GM20000 (cell line): ENCODE measurements at places on chromosomes 13 and 19.

GRCh38 chr13:65453982-65454381 is 1776.2 kb downstream of the PCDH9 start:
- no peak for DNase-seq

- no peak for DNase-seq
Observed at GRCh38 chr13:28794396-28794795, 25.7 kb upstream of the MTUS2 start.

- no peak for DNase-seq
Observed at GRCh38 chr13:23433171-23434153, at the start of gene SACS. SACS (minus strand) TSS chr13:23433702; CDS start chr13:23411239, 22,463 bp downstream.

- DNase-seq = no peak
Observed at GRCh38 chr19:2291185-2291751, 9.3 kb upstream of the PEAK3 start.

- no peak for DNase-seq
Observed at GRCh38 chr13:44565881-44566280, 10.2 kb downstream of the TSC22D1 start.

- no peak for DNase-seq
Observed at GRCh38 chr19:17625980-17626379, 62.2 kb downstream of the UNC13A start.

DNA sequence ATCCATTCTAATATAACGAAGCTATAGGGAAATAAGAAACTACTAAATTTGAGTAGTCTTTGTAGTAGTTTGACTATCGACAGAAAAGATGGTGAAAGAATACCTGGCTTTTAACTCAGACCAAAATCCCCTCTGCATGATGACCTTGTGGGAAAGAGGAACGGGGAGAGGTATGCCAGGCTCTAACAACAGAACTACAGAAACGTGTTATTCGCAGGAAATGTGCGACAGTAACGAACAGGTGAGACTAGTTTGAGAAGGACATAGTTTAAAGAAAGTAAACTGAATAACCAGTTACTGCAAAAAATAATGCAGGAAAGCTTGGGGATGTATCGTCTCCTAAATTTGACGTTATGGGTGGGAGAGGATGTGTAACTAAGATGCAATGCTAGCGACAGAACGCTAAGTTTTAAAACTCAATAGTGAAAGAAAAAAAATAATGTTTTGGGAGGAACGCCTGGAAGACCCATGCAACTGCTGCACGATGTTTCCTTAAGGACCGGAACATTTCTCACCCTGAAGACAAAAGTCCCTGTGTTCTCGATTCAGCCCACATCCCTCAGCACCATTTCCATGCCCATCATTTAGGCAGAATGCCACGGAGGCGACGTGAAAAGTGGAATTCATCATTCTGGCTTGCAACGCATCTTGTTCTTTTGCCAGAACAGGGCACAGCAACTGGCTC is 1.6 kb upstream of the RAP2A start:
- no peak for DNase-seq

- DNase-seq = no peak
Observed at GRCh38 chr19:38974624-38975213, 823 bp downstream of the FBXO17 start.

DNA sequence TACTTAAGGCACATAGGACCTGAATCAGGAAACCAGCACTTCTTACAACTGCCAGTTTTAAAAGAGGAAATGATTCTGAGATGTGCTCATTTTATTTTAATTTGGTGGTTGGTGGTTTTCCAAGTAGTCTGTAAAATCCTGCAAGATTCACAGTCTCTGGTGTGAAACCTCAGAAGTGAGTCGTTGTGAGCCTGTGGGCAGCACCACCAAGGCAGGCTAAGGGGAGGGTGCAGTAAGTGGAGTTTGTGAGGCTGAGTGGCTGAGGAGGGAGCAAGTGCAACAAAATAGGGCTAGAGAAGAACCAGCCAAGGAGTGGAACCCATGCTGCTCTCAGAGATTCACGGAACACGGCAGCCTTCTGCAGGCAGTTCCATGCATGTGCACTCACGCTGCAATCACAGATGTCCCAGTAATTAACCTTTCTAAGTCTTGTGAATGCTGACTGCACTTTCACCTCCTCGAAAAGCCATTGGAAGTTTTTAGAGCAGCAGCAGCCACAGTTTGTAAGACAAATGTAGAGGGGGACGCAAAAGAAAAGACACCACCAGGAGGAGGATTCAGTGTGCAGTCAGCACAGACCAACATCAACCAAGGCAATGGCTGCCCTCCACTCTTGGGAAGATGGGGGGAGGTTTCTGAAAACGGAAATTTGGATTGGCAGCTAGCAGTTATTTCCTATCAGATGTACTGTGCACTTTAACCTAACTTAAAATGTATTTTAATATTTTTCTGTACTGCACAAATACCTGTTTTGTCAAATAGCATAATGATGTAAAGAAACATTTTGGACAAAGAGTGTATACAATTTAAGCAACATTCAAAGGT is 44.9 kb downstream of the ESD start:
- DNase-seq = peak; percentile 35

GRCh38 chr13:106518512-106518911 is 16.9 kb downstream of the EFNB2 start:
- no peak for DNase-seq

- no peak for DNase-seq
Observed at GRCh38 chr13:100128373-100128772, 39.5 kb downstream of the PCCA start.

- no peak for DNase-seq
Observed at GRCh38 chr13:63882052-63882451, 2466.4 kb upstream of the PCDH20 start.

DNA sequence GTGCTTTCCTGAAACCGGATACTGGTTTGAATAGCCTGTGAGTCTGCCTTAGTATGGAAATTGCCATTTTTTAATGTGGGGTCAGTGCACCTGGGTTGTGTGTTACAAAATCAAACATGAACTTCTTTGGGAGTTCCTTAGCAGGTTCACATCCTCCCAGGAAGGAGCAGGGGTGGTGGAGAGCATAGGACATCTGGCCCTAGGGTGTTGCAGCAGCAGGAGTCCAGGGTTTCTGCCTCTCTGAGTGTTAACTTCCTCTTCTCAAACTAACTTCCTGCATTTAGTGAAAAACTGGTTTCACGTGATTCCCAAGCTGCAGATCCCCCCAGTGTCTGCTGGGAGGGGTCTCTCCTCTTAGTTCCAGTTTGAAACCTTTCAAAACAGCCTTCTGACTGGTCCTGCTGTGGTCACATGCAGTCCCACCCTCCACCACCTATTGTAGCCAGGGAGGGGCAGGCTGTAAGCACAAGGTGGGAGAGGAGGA is 7.2 kb downstream of the RNASEH2B start:
- peak; percentile 13 for DNase-seq

- DNase-seq = no peak
Observed at GRCh38 chr19:3020321-3020960, 8.6 kb downstream of the TLE2 start.

GRCh38 chr19:55474269-55475265 is 1.9 kb upstream of the ZNF628 start:
- no peak for DNase-seq

- no peak for DNase-seq
Observed at GRCh38 chr19:46298479-46299003, 1.7 kb downstream of the HIF3A start.

GRCh38 chr19:40466985-40467734 is at the start of gene SPTBN4:
SPTBN4 (plus strand) TSS chr19:40467001; CDS start chr19:40472622, 5,621 bp downstream.
- peak; percentile 49 for DNase-seq

DNA sequence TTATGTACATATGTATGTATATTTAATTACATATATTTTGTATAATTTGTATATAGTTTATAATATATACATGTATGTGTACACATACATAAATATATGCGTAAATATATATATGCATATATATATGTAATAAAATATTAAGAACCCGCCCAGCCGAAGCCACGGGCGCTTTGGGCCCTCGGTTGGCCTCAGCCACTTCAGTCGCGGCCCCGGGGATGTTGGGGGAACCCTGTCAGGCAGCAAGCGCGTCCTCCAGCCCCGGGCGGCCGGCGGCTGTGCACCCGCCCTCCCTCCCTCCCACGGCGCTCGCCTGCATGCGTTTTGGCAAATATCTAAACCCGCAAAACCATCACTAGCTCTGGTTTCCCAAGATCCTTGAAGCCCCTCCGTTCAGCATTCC is 7.9 kb upstream of the ZNF606 start:
- DNase-seq = no peak

- peak; percentile 73 for DNase-seq
Observed at GRCh38 chr19:54517483-54517882, 14.9 kb downstream of the LAIR2 start.

DNA sequence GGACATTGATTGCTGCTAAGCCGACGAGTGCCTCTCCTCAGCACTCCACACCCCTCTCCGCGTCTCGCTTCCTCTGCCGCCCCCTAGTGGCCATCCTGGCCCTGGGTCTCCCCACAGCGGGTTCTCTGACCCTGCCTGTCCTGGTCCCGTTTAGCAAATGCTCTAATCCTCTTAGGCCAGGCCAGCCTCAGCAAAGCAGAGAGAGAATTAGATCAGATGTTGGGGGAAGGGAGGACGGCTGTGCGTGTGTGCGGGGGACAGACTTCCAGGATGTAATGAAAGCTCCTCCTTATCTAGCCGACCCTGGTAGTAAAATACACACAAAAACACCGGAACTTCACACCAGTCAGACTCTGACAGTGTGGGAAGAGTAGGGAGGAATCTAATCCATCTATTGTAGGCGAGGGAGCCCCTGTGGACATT is 4.5 kb downstream of the TPRX2 start:
- peak; percentile 91 for DNase-seq

- DNase-seq = no peak
Observed at GRCh38 chr13:110233181-110233950, 73.6 kb downstream of the COL4A1 start.

- DNase-seq = peak; percentile 85
Observed at GRCh38 chr19:55605637-55606470, at the start of gene ZNF865. ZNF865 (plus strand) TSS chr19:55605647; CDS start chr19:55613619, 7,972 bp downstream.

DNA sequence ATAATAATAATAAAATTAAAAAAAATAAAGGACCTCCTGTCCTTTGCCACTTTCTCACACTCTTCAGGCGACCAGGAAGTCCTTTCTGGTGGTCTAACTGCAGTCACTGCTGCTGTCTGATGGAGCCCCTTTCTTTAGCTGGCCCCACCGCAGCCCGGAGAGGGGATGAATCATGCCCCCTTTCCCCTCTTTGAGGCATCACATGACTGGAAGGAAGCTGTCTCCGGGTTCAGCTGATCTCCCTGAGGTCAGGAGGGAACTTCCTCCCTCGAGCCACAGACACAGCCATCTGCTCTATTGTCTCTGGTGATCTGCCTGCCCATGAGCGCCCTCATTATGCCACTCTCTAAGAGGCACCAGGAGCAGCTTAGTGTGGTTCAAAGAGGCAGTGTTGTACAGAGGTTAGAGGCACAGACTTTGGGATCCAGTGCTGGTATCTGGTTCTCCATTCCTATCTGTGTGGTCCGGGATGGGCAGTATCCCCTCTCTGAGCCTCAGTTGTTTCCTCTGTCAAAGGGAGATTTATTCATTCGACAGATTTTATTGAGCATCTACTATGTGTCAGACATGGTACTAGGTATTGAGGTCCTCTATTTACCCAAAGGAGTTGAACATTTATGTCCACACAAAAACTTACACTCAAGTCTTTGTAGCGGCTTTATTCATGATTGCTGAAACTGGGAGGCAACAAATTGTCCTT is 30.0 kb downstream of the VAV1 start:
- DNase-seq = peak; percentile 65

DNA sequence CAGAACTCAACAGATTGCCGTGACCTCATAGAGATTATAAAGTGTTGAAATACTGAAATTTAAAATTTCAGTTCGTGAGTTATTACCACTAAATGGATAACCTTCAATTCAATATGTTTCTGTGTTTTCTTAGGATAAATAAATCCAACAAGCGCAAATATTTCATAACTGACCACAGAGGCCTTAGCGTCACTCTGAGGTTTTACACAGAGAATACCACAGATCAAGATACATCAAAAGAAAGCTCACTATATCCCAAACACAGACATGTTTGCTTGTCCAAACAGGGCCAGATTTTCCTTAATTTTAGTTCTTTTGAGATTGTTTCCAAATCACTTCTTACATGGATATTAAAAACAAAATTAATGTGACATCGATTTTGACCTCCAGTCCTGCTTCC is 235.8 kb downstream of the EFNB2 start:
- no peak for DNase-seq

- no peak for DNase-seq
Observed at GRCh38 chr19:15197275-15197941, 3.4 kb downstream of the NOTCH3 start.

GRCh38 chr13:110068176-110068473 is 238.8 kb downstream of the COL4A1 start:
- no peak for DNase-seq

DNA sequence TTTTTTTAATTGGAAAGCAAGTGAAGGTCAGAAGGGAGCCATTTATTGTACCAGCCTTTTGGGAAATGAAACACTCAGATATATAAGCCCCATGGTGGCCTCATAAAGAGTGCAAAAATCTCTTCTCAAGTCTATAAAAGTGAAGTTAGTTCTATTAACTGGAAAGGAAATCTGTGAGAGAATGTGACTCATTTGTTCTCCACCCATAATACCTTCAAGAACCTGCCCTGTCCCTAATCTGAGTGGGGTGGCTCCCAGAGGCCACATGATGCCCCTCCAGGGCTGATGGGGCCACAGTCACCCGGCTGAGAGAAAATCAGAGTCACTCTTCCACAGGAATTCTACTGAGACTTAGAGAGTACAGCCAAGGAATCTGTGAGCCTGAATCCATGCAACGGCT is 65.8 kb upstream of the SERP2 start:
- no peak for DNase-seq

GRCh38 chr13:41962994-41963393 is 2.1 kb upstream of the VWA8 start:
- no peak for DNase-seq

DNA sequence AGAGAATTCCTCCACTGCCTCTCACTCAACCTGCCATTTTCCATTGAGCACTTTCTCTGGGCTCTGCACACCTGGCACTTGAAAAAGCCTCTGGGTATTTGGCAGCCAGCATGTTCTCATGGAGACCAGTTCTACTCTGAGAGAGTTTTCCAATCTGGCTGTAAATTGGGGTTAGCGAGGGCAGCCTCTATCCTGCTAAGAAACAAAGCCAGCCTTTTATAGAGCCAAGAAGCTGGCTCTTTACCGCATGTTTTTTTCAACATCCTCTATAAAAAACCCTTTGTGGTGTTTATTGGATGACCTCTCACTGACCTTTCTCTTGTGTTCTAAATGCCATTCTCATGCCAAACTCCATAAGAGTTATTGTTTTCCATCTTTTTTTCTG is 52.6 kb upstream of the RCBTB2 start:
- DNase-seq = no peak

DNA sequence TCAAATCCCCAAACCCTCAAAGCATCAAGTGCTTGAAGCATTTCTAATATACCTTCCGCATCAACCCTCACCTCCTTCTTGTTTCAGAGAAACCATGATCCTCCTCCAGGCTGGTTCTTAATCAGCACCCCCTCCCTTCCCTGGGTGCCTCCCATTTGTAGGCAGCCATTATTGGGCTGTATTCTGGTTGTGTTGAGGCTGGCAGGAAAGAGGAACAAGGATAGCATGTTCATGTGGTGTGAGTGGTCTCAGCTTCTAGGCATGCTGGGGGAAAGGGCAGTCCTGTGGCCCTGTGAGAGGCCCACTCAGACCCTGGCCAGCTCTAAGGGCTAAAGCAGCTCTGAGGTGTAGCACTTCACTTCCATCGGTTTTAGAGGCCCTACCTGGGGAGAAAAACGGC is 18.9 kb upstream of the TRIM13 start:
- DNase-seq = no peak

- no peak for DNase-seq
Observed at GRCh38 chr13:108574856-108575255, 54.6 kb upstream of the MYO16 start.
